ENCODE measurements at places on chromosomes 12 and 14.

- DNase-seq, result peak; percentile 46
Observed at GRCh38 chr14:104794631-104794992, 936 bp downstream of the AKT1 start.

GRCh38 chr12:76548222-76548837 is 11.2 kb downstream of the OSBPL8 start:
- no peak for DNase-seq

GRCh38 chr12:67667276-67668073 is 18.9 kb downstream of the DYRK2 start:
- no peak for DNase-seq

DNA sequence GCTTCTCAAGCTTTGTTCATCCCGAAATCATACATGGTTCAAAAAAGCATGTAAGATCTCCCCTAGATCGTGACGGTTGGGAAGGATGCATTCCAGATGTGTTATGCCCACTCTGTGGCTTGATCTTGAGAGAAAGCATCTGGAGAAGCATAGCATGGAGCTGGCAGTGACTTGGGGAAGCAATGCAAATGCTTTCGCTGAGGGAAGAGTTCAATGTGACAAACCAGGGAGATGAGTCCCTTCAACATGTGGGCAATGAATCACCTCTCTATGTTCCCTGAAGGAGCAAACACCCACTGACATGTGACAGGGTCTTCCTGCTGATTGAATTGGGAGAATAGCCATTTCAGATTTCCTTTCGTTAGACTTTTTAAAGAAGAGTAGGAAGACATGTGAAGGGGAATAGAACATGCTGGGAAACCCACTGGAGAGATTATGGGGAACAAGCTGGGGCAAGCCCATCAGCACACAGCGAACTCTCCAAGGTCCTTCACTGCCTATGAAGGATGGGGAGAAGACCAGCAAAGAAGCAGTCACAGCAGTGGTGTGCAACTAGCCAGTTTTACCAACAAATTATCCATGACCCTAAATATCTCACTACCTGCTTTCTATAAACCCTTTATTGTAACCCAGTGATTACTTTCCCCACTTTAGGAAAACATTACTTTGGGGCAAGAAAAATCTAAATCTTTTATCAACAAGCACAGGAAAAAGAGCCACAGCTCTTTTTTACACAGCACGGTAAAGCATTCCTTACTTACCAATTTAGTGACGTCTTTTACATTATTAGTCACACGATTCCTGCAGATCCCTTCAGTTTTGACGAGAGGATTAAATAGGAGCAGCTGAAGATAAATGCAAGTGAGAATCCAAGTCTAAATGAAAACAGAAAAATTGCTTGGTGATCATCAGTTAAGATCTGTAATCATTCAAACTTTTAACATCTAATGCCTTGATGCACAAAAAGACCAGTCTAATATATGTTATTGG is 35.0 kb downstream of the KITLG start:
- DNase-seq, result no peak

GRCh38 chr12:90999527-90999926 is 5.2 kb downstream of the EPYC start:
- DNase-seq, result no peak

GRCh38 chr12:44247588-44247987 is 411.7 kb downstream of the TMEM117 start:
- no peak for DNase-seq

- no peak for DNase-seq
Observed at GRCh38 chr12:124661341-124661740, 93.9 kb upstream of the NCOR2 start.

DNA sequence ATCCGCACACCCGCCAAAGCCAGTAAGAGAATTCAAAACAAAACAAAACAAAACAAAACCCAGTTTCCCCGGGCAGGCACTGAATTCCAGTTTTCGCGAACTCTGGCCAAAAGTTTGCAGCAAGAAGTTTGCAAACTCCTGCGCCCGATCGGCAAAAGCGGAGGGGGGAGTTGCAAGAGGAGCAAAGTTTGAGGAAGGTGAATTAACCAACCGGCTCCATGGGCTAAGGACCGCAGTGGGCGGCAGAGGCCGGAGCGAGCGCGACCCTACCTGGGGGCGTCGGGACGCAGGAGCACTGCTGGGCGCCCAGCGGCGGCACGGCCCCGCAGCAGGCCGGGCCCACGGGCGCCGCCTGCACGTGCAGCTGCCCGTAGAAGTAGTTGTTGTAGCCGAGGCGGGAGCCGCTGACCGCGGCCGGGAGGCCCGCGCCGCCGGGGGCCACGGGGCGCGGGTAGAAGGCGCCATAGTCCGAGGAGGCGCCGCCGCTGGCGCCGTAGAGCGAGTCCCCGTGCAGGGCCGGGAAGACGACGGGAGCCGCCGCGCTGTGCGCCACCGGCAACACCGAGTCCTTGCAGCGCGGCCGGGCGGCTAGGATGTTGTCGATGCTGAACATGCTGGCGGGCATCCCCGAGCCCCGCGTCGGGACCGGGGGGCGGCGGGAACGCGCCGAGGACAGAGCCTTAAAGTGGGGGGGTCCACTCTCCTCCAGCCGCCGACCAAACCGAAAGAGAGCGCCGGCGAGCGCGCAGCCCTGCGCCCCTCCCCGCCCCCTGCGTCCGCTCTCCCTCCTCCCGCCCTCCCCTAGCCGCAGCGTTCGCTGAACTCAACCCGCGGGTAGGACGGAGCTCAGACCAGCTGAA is at the start of gene GSC:
GSC (minus strand) TSS at position 723 of the 860 bp plus-strand sequence; CDS start at position 625, 98 bp downstream.
- DNase-seq, result peak; percentile 40

DNA sequence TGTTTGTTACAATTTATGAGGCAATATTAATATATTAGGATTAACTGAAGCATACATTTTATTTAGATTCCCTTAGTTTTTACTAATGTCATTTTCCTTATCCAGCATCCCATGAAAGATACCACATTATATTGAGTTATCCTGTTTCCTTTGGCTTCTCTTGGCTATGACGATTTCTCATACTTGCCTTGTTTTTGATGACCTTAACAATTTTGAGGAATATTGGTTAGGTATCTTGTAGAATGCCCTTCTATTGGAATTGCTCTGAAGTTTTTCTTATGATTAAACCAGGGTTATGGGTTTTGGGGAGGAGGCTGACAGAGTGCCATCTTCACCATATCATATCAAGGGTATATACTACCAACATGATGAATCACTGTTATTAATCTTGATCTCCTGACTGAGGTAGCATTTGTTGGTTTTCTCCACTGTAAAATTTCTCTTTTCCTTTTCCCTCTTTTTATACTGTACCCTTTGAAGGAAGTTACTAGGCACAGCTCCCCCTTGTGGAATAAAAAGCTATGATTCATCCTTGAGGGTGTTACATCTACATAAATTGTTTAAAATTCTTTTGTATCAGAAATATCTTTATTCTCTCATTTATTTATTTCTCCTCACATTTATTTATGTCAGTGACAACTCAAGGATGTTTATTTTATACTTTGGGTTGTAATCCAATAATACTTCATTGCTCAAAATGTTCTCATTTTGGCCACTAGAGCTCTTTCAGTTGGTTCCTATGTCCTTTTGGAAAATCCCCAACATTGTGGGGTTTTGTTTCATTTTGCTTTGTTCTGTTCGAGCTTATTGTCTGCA is 239.0 kb downstream of the SLC16A7 start:
- DNase-seq, result no peak

DNA sequence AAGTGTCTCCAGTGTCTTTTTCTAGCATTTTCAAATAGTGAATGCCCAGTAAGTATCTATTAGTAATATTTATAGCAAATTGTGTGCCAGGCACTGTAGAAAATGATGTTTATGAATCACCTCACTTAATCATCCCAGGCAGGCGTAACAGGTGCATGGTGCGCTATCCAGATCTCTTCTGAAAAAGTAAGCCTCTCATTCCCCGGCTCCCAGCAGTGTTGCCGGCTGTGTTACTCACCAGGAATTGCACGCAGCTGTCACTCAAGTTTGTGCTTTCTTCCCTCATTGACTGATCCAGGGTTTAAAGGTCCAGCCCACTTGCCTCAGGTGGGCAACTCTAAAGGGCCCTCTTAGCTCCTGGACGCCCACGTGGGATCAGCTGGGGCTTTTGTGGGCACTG is 173.8 kb upstream of the RASSF8 start:
- DNase-seq, result no peak

- DNase-seq, result no peak
Observed at GRCh38 chr12:9755035-9755434, 5.7 kb downstream of the CD69 start.

DNA sequence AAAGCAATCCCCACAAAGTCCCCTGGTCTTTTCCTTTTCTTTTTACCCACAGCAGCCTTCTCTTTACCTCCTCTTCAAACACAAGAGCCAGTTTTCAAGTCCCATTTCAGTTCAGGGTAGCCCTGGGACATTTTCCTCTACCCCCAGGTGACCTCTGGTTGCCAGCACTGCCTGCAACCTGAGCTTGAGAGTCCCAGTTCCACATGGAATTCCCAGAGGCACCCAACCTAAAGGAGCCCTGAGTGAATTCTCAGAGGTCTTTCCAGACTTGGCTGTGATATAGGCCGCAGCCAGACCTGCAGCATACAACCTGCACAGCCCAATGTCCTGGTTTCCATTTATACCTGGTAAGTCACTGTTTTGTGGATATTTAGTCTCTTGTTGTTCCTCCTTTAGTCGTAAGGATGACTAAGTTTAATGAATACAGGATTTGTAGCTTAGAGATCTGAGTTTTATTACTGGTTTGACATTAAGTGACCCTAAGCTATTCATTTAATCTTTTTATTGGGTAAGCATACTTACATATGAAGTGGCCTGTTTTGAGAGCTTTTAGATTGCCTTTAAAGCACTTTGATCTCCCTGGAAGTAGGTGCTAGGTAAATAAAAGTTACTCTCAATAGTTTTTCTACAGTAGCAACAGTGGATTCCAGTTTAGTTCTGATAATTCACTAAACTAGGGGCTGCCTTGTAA is 159.8 kb downstream of the TGFB3 start:
- DNase-seq, result no peak

- DNase-seq, result peak; percentile 43
Observed at GRCh38 chr12:31897781-31898503, 61.3 kb upstream of the RESF1 start.

GRCh38 chr12:131241517-131241916 is 287.8 kb downstream of the ADGRD1 start:
- no peak for DNase-seq

- DNase-seq, result no peak
Observed at GRCh38 chr12:109304485-109304884, 4.6 kb downstream of the FOXN4 start.

- DNase-seq, result no peak
Observed at GRCh38 chr14:65774041-65774440, 361.5 kb downstream of the FUT8 start.

GRCh38 chr12:104605685-104606084 is 148.9 kb downstream of the CHST11 start:
- DNase-seq, result no peak

DNA sequence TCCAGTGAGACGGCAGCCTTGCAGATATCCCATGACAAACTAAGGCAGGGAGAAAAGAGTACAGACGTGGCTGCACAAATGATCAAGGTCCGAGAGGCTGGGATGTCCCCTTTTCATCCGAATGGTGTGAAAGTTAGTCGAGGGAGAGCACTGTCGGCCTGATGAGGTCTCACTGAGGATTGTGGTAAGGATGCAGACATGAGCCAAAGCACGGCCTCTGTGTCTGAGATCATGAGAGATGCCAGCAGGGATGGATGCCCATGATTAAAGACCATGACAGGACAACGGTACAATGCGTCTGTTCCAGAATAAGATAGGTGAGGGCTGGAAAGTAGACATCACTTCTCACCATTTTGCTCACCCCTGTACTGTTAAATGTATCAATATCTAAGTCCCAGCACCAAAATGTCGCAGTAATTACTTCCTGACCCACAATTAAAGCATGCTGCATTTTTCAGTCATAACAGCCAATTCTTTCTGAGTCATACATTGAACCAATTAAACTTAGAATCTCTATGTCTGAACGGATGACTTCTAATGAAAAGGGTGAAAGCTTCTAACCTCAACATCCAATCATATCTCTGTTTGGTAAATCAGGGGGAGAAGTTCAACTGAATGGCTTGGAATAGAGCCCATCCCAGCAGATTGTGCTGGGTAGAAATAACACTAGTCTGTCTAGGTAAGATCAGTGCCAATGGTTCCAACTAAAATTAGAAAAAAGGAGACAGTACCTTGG is 249.6 kb upstream of the SOX5 start:
- DNase-seq, result no peak

DNA sequence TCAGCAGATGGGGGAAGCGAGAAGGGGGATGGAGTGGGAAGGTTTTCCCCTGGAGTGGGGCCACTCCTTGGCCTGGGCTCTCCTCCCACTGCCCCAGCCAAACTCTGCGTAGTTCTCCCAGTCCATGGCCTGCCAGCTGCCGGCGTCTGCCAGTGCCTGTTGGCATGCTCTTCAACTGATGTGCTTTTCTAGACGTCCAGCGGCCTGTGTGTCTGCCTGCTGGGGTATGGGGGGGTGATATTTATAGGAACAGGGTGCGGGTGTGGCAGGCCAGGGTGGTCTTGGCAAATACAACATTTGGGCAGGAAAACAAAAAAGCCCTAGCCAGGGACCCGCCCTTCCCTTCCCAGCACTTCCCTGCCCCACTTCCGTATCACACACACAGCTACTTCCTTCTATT is 786.3 kb upstream of the NOVA1 start:
- no peak for DNase-seq

- DNase-seq, result peak; percentile 30
Observed at GRCh38 chr14:23421594-23421993, 13.5 kb upstream of the MYH6 start.

DNA sequence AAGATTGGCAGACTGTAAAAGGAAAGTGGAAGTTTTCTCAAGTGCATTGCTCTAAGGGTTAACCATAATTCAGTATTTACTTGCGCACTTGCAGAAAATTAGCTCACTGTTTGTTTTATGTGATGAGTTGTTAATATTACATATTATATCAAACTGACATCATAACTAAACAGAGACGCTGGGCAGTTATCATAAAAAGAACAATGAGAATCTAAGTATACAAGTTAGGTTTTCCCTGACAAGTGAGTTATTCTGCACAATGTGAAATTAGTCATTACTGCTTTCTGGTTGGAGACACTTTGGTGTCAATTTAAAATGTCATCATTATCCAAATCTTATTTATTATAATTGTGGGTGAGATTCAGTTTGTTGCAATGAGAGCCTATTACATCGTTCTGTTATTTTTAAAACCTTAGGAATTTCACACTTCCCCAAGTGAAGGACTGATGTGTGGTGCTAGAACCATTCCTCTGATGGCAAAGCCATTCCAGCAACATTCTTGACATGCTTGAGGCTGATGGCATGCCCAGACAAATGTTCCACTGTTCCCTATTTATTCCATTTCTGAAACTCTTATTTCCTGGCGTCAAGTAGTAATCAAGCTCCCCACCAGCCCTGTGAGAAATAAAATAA is 90.1 kb upstream of the FLRT2 start:
- no peak for DNase-seq

- DNase-seq, result no peak
Observed at GRCh38 chr12:4584896-4585295, 22.9 kb downstream of the DYRK4 start.

Data from activated T-cell treated with anti-CD3 and anti-CD28 coated beads, Interleukin-2, amount 50 U/mL, for 48 hours (primary cell).